Mesangial cell (primary cell): ENCODE measurements at places on chromosomes 12 and 14. TPM values are rescaled to one million over a fixed set of nuclear protein-coding genes. Genes with fewer than 3 reads are reported as not detected.

ACOT6 gene
- not detected in 2 replicates for total RNA-seq

PMEL gene
- 1.5 and 6.6 TPM in 2 replicates for total RNA-seq

PAWR gene
- 57.4 and 102 TPM in 2 replicates for total RNA-seq

SMIM41 gene
- total RNA-seq: not detected in 2 replicates

RND1 gene
- total RNA-seq: 0.33 TPM in 1 of 2 replicates, not detected in the other

AQP6 gene
- total RNA-seq: under 0.01 TPM in 1 of 2 replicates, not detected in the other

BAG5 gene
- total RNA-seq: 16.0 and 26.4 TPM in 2 replicates

CDCA3 gene
- 7.2 and 171 TPM in 2 replicates for total RNA-seq

CCDC197 gene
- total RNA-seq: not detected in 2 replicates

ERBB3 gene
- 2.3 and 5.6 TPM in 2 replicates for total RNA-seq
